ENCODE measurements at places on chromosomes 12 and 14.
A peak's percentile ranks its signal among the peaks of the same experiment; 100 is the strongest.

DNA sequence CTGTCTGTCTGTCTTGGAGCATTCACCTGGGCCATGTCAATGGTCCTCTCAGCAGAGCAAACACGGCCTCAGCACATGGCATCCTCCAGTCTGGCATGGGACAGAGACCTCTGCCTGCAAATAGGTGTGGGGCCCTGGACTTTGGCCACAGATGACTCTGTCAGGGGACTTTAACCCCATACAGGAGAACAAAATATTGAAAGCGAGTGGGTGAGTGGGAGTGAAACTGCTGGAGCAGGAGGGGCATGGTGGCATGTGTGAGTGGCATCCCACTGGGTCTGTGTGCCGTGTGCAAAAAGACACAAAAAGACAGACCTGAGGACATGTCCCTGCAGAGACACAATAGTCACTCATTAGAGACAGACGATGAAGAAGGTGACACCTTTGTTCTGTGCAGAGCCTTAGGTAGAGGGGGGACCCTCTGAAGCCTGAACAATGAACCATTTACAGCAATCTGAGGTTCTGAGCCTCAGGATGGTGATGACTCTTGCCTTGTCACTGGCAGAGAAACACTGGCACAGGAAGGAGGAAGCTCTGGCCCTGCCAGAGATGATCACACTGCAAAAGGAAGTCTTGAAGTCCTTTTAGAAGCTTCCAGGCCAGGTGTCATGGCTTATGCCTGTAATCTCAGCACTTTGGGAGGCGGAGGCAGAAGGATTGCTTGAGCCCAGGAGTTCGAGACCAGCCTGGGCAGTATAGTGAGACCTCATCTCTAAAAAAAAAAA lies 7.5 kb downstream of the LAG3 start:
- no peak for DNase-seq

DNA sequence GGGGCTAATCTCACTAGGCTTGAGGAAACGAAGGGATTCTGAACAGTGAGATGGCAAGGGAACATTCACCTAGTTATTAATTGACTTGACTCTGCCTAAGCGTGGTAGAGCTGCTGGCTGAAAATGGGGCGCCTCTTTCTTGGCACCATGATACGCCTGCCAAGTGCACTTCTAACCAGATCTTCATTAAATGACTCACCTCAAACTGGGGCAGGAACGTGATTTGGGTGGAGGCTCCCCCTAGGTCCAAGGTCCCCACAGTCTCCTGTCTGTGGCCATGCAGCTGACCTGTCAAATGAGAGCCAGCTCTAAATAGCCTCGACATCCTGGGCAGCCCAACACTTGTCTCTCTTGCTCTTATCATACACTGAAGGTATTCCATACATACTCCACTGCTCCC lies 26.0 kb downstream of the COQ6 start:
- DNase-seq: no peak

DNA sequence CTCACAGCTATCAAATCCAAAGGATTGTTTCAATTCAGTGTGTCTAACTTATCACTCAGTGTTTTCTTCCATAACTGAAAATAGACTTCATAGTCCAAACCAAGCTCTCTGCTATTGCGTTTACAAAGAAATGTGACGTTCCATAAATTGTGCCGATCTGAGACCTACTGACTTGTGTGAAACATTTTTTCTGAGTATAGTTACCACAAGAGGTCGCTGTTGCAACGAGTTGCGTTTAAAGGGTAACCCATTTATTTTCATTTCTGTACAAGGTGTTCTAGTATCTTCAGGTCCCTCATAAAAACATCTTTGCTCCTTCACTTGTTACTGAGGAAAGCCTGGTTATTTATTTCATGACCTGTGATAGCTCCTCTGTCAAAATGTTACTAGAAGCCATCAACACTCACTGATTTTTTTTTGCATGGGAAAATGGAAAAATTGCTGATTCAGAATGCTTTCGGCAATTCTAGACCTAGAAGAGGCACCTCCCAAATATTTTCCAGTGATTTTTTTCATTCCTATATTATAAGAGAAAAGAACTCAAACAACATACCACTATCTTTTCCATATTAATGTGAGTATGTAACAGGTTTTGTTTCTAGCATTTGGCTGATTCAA lies 60.9 kb upstream of the OR4E1 start:
- no peak for DNase-seq

- peak; percentile 65 for DNase-seq
Observed at GRCh38 chr12:117836999-117837736, 131.6 kb downstream of the KSR2 start.

GRCh38 chr12:128259556-128260070 lies 7.4 kb upstream of the TMEM132C start:
- DNase-seq: peak; percentile 0

DNA sequence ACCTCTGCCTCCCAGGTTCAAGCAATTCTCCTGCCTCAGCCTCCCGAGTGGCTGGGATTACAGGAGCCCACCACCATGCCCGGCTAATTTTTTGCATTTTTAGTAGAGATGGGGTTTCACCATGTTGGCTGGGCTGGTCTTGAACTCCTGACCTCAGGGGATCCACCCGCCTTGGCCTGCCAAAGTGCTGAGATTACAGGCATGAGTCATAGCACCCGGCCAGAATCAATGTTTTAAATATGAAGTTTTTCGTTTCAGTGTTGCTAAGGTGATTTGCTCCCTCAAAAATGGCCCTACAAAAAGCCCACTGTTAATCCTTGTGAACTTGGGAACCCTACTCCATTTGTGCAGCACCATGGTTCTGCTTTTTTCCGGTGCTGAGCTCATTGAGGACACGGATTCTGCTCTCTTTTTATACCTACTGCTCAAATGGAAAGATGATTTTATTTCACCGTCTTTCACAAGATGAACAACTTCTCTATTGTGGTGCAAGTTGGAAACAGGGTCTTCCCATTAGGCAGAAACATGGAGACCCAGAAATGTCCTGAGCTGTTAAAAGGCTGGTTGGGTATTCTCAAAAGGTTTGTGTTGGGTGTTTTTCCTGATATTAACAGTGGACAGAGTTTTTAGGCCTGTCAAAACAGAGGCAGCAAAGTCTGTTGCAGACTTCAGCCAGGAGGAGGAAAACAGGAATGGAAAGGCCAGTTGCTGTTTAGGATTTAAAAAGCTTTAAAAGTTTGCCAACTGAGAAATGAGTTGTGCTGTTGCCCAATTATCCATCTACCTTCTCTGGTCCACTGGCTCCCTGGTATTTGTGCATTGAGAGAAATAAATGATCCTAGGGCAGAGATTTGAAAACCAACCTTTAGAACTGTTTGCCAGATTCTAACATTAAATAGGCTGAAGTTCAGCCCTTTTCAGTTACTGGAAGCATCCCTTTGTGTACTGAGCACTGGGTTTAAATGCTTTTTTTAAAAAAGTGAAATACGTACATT lies 85.8 kb downstream of the ATP23 start:
- no peak for DNase-seq

DNA sequence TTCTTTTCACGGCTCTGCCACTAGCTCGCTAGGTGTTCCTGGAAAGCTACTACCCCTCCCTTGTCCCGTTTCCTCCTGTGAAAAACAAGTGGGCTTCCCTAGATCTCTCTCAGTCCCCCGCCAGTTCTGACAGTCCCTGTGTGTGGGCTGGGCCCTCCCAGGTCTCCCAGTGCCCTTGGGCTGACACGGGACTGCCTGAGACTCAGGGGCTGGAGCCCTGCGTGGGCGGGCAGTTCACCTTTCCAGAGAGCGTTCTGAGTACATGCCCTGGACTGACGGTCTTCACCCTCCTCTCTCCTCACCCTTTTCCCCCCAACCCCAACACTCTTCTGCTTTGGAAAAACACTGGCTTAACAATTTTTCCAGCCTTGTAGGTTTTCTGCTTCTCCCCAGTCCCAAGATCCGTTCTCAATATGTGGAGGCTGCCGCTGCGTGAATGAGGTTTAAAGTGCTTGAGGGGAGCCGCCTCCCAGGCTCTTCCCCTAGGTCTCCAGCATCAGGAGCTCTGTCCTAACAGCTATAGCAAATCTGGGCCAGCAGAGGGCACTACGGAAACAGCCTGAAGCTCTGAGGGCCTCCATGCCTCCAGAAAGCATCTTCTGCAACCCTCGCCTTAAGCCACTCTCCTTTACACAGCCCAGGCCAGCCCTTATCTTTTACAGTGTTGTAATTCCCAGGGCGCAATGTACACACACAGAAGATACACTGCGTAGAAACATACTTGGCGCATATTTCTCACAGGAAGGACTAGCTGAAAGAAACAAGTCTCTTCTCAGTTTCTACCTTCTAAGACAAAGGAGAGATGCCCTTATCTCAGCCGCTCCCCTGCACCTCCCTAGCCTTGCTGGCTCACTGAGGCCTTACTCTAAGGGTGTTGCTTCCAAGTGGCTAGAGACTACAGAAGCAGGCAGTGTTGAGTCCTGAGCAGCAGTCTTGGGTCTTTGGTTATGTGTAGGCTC lies 10.4 kb upstream of the DCD start:
- peak; percentile 46 for DNase-seq

DNA sequence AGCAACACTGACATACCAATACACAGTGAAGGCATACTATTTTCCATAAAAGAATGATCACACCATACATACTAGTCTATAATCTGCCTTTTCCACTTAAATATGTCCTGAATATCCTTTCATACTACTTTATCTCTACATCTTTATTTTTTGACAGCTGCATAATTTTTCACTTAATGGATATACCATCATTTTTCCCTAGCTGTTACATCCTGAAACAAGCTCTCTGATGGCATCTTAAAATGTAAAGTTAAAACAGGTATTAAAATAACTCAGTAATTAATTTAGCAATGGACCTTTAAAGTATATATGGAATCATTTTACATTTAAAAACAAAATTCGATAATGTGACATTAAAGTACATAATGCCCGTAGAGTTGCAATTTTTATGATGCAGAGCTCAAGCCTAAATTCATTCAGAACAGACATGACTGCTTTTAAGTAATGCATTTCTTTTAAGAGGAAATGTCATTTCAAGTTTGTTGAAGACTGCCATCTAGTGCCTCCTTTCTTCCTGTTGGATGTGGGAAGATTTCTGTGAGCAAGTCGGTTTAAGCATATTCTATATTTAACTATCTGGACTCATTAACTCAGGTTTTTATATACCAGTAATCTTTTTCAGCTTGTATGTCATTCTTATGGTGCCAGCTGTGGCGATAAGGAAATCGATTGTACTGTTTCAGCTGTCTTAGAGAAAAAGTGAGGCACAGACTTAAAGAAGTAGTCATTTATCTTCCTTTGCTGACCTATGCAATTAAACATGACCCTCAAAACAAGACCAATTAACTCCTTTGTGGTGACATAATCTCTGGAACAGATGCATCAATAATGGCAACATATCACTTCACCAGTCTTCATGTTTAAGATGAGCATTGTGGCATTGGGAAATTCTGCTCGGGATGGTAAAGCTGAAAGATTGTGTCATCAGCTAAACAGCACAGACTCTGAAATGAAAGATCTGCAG lies 20.3 kb downstream of the PRICKLE1 start:
- DNase-seq: no peak

DNA sequence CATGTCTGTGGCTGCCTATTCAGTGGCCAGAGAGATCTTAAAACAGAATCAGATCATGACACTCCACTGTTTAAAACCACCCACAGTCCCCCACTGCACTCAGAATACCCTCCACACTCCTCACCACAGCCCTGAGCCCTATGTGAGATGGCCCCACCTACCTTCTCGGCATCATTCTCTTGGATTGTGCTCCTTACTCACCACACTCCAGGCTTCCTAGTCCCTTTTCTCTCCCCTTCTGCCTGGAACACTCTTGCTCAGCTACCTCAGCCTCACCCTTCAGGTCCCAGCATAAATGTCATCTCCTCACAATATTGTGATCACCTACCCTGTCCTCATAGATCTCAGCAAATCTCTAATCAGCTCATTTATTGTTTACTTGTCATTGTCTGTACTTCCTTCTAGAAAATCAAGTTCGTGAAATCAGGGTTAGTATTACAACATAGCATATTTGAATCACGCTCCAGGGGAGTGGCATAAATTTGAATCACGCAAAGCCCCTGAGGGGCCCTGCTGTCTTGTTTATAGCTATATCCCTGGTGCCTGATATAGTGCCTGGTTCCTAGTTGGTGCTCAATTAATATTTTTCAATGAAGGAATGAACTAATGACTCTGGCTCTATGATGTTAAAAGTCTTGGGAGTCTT lies 42.8 kb downstream of the SLC35F4 start:
- DNase-seq: no peak

DNA sequence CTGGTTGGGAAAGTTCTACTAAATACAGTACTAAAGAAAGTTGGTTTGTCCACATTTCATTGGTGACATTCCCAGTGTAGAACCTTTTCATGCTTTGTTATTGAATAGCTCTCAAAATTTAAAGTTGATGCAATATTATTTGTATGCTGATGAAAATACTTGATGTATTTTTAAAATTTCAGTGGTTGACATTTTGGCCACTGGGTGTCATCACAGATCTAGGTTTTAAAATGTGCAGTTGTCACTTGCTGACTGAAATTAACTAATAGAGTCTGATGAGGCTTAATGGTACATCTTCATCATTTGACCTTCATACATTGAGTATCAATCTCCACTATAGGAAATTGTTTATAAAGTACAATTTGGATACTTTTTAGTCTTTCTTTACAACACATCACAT lies 37.1 kb downstream of the CMAS start:
- DNase-seq: no peak

DNA sequence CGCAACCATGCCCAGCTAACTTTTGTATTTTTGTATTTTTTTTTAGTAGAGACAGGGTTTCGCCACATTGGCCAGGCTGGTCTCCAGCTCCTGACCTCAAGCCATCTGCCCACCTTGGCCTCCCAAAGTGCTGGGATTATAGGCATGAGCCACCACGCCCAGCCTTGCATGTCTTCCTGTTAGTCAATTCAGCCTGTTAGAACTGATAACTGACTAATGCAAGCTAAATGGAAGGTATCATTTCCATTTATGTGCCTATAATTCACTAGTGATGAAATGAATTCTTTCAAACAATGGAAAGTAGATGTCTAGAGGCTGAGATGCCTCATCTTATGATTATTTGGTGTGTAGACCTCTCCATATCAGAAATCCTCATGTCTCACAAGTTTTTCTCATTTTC lies 37.3 kb upstream of the DIP2B start:
- DNase-seq: no peak

GRCh38 chr14:55654243-55654642 lies 74.2 kb downstream of the KTN1 start:
- DNase-seq: no peak

GRCh38 chr14:33809396-33809981 lies 141.4 kb downstream of the EGLN3 start:
- DNase-seq: no peak

DNA sequence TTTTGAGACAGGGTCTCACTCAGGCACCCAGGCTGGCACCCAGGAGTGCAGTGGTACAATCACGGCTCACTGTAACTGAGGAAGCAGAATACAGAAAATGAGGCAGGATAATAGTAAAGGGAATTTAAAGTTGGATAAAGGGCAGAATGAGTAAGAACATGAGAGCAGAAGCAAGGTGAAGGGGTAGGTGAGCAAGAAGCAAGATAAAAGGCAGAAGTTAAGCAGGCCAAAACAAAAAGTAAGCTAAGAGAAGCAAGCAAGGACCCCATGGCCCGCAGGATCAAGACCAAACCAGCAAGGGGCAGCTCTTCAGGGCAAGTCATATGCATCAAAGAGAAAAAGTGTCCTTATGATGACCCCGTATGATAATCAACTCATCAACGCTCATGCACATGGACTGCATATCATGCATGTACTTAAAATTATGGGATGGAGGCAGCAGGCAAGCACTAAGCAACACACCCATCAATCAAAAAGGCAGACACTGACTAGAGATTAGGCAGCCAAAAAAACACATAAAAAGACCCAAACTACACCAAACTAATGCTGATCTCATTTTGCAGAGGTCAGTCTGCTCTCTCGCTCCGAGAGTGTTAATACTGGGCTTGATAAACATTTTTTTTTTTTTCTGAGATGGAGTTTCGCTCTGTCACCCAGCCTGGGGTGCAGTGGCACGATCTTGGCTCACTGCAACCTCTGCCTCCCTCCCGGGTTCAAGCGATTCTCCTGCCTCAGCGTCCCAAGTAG lies 11.6 kb downstream of the TIMELESS start:
- DNase-seq: no peak
